ENCODE measurements at places on chromosomes 11 and 22. TPM values are rescaled to one million over a fixed set of nuclear protein-coding genes. Genes with fewer than 3 reads are reported as not detected.

GRCh38 chr11:24078018-24078417 lies 418.8 kb upstream of the LUZP2 start:
- DNase-seq: no peak

GRCh38 chr11:105000167-105000566 lies 22.8 kb downstream of the CASP5 start:
- no peak for DNase-seq

DNA sequence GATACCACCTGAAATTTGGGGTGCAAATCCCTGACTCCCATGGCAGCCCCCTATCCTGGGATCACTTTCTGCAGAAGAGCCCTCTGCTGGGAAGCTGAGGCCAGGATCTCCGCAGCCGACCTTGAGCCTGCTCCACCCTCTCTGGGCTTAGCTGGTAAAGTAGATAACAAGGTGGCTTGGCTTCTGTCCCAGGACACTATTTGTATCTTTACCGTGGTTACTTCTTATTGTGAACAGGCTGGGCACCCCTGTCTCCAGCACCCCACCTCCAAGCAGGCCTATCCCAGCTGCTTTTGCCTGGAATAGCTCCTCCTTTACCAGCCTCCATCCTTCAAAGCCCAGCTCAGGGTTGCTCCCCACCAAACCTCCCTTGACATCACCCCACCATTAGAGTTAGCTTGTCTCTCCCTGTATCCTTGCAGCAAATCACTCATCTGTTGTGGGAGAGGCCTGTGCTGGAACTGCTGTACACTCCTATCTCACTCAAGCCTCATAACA lies 35.2 kb upstream of the P2RY2 start:
- DNase-seq: no peak

GRCh38 chr11:83336993-83337392 lies 50.8 kb upstream of the CCDC90B start:
- no peak for DNase-seq

DNA sequence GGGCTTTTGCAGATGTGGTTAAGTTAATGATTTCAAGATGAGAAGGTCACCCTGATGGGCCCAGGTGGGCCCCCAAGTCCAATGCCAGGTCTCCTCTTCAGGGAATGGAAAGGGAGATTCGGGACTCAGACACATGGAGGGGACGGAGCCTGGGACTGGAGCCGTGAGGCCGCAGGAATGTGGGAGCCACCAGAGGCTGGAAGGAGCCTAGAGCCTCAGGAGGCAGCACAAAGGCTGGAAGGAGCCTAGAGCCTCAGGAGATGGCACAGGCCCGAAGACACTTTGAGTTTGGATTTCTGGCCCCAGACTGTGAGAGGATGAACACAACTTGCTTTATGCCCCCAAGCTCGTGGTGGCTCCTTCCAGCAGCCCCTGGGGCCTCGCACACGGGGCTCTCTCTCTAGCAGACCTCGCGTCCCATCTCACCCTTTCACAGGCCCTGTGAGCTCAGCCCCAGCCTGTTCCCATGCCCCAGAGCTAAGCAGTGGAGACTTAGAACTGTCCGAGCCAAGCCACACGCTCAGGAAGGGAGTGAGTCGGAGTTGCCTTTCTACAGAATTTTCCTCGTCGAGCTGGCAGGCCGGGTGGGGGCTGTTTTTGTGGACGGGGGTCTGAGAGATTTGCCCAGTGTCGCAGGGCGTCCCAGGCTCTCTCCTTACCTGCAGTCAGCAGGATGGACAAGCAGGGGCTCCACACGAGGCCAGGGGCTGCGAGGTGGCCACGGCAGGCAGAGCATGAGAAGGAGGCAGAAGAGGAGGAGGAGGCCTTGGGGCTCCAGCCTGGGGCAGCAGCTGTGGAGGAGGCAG lies 937.6 kb downstream of the BRD1 start:
- DNase-seq: no peak

DNA sequence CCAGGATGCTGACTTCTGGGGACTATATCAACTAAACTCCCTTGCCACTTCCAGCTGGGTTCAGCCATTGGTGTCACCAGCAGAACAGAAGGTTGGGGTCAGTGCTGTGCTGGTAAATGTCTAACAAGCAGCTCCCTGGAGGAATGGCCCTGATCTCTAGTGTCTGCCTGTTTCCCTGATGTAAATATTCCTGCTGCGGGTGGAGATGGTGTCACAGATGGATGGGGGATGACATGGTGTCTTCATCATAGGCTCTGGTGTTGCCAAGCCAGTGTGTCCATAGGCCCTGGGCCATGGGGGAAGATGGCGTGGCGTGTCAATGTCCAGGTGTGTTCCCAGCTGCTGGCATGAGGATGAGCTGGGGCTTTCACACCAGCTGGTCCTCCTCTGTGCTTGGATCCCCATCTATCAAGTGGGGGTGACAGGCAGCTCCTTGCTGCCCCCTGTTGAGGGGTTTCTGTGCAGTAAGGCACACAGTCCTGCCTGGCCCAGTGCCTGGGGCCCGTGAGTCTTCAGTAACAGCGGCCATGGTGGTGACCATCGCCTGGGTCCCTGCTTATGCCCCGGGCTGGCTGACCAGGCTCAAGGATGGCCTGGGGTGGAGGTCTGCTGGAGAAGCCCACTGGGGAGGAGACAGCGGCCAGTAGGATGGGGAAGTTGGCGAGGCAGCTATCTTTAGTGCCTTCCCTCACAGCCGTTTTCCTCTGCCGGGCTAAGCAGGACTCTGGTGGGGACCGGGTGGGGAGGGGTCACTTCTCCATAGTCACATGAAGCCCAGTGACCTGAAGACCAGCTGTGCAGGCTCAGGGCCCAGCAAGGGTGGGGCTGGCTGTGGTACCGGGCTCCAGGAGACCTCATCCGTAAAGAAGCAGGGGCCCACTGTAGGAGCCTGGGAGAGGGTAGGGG lies 12.7 kb downstream of the RPL3 start:
- no peak for DNase-seq

GRCh38 chr22:45083659-45084305 lies 74.0 kb upstream of the PHF21B start:
- no peak for DNase-seq

GRCh38 chr11:120398132-120398531 lies 61.9 kb downstream of the ARHGEF12 start:
- no peak for DNase-seq

The CRKL gene
- 40.0 TPM for total RNA-seq

DNA sequence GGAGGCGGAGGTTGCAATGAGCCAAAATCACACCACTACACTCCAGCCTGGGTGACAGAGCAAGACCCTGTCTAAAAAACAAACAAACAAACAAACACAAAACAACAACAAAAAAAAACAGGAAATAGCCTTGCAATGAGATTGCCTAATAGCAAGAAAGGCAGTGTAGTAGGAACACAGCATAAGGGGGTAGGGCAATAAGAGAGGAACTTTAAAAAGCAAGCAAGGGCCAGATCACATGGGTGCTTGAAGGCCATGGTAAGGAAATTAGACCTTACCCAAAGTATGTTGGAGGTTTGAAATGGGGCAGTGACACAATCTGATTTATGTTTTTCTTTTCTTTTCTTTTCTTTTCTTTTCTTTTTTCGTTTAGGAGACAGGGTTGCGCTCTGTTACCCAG lies 34.7 kb upstream of the NRIP3 start:
- DNase-seq: no peak

The CLTCL1 gene
- 1.0 TPM for total RNA-seq

The AHNAK gene
- 692 TPM for total RNA-seq

- DNase-seq: no peak
Observed at GRCh38 chr11:107683061-107683460, 28.8 kb downstream of the SLN start.

DNA sequence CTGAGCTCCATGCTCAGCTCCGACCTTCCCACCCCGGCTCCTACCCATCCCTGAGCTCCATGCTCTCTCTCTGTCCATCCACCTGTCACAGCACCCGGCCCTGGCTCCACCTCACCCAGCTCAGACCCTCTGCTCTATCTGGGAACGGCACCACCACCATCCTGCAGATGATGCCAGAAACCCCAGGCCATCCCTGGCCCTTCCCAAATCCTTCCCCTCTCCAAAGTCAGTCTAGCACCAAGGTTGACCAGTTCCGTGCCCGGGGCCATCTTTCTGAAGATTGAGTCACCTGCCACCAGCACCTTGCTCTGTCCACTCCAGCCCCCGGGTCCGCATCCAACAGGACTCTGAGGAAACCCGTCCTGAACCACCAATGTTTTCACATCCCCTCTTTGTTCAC lies 969.6 kb downstream of the BRD1 start:
- no peak for DNase-seq

GRCh38 chr11:110486156-110486555 lies 56.4 kb downstream of the FDX1 start:
- DNase-seq: no peak

The OMP gene
- not detected for total RNA-seq

The OR51F2 gene
- not detected for total RNA-seq

GRCh38 chr11:118167253-118167652 lies 9.2 kb downstream of the SCN2B start:
- no peak for DNase-seq

The ACTN3 gene
- not detected for total RNA-seq

- DNase-seq: no peak
Observed at GRCh38 chr11:70020336-70021214, 57.5 kb upstream of the ANO1 start.

- DNase-seq: no peak
Observed at GRCh38 chr11:62390237-62390636, 28.6 kb upstream of the SCGB1A1 start.

DNA sequence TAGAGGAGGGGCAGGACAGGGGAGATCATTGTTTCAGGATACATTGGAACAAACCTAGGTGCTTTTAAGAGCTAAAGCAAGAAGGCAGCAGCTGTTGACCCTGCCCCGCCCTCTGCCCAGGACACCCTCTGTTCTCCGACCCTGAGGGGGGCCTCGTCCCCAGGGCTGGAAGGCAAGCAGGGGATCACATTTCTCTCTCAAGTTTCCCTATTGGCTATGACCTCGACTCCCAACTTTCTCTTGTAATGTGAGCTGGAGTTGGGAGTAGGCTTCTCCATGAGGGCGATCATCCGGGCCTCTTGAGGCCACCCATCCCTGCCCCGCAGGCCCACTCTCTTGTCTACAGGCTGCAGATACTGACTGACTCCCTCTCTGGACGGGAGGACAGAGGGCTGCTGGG lies 37.7 kb downstream of the DSCAML1 start:
- no peak for DNase-seq

GRCh38 chr11:28342716-28343115 lies 234.5 kb downstream of the METTL15 start:
- DNase-seq: no peak

DNA sequence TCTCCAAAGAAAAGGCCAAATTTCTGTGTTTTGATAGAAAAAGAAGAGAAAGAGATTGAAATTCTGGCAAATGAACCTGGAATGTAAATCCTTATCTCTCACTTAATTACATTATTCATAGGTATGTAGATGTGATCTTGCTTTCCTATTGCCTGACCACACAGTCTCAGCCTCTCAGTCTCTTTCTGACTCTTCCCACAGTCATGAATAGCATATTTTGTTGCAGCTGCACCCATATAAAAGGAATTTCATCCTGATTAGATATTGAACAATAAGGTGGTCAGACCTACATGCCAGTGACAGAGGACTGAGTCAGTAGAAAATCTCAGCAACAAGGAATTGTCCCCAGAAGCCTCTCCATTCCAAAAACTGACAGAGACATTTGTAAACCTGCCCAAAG lies 62.9 kb upstream of the LRRC4C start:
- no peak for DNase-seq

- DNase-seq: no peak
Observed at GRCh38 chr11:64524158-64524527, 66.9 kb upstream of the SLC22A12 start.

DNA sequence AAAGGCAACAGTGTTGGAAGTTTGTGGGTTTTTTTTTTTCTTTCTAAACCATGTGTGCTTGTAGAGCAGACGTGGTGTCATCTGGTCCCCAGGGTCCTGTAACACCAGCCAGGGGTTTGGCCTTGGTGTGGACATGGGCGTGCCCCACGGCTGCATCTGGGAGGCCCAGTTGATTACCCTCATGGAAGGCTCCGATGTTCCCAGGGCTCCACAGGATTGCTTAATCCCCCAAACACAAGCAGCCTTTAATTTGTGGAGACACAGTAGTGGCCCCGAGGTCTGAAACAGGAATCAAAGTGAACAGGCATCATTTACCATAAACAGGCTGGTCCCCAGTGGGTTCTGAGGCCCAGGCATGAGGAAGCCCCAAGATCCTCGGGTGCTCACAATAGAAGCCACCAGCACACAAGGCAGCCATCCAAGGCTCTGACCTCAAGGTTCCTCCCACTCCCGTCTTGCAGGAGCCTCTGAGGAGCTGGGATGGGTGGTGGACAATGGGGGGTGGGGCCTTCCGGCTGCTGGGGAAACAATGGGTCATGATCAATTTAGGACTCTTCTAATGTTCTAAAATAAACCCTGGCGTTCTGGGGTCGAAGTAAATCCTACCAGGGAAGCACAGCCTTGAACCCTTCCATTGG lies 115.0 kb upstream of the CD82 start:
- DNase-seq: no peak

DNA sequence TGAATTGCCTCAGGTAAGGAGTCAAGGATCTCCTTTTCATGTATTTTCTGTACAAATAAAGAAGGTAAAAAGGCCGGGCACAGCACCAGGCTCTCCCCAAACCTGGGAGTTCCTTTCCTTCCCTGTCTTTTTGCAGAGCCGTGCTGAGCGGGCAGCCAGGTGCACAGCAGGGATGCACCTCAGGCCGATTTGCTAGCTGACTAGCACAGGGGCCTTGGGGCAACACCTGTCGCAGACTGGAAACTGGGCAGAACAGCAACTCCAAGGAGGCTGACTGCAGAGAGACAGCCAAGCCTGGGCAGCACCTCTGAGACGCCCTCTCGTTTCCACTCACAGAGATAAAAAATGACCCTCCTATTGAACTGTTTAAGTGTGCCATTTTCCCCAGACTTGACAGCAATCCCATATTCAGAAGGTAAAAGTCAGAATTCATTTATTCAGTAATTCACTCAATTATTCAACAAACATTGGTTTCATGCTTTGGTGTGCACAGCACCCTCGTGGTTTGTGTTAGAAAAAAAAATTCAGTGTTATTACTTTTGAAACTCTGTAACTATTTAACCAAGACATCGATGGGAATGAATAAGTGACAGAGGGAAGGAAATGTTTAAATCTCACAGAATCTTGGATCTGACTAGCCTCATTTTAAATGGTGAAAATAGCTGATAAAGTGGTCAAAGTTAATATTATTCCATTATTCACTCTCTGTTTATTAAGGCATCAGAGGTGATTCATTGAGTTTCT lies 120.9 kb downstream of the GALNT18 start:
- no peak for DNase-seq

- DNase-seq: no peak
Observed at GRCh38 chr11:9606809-9607510, 33.5 kb downstream of the WEE1 start.

- no peak for DNase-seq
Observed at GRCh38 chr22:29715240-29715639, 4.6 kb upstream of the CABP7 start.

DNA sequence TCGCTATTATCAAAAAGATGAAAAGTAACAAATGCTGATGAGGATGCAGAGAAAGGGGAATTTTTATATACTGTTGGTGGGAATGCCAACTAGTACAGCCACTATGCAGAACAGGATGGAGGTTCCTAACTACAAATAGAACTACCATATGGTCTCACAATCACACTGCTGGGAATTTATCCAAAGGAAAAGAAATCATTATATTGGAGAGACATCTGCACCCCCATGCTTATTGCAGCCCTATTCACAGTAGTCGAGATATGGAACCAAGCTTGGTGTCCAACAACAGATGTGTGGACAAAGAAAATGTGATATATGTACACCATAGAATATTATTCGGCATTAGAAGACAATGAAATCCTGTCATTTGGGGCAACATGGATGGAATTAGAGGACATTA lies 19.6 kb upstream of the POU2AF2 start:
- no peak for DNase-seq
